ENCODE measurements at places on chromosomes 4 and X.

DNA sequence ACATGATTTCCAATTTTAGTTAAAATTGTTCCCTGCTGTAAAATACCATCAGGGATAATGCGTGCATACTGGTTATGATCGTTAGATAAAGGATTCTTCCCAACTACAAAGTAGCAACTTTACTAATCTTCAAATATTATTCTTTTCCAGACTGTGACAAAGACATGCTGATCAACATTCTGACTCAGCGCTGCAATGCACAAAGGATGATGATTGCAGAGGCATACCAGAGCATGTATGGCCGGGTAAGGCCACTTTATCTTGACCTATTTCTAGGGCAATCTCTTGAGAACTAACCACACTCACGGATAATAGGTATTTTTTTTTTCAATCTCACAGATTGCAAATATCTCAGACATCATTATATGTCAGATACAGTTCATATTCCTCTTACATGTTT is 47.0 kb downstream of the ANXA10 start:
- peak; percentile 25 for DNase-seq

GRCh38 chr4:38243388-38244053 is 283.3 kb downstream of the PTTG2 start:
- no peak for DNase-seq

GRCh38 chrX:108516184-108516583 is 76.5 kb downstream of the COL4A5 start:
- no peak for DNase-seq

- DNase-seq, result peak; percentile 9
Observed at GRCh38 chr4:6493658-6494304, 21.4 kb upstream of the PPP2R2C start.

DNA sequence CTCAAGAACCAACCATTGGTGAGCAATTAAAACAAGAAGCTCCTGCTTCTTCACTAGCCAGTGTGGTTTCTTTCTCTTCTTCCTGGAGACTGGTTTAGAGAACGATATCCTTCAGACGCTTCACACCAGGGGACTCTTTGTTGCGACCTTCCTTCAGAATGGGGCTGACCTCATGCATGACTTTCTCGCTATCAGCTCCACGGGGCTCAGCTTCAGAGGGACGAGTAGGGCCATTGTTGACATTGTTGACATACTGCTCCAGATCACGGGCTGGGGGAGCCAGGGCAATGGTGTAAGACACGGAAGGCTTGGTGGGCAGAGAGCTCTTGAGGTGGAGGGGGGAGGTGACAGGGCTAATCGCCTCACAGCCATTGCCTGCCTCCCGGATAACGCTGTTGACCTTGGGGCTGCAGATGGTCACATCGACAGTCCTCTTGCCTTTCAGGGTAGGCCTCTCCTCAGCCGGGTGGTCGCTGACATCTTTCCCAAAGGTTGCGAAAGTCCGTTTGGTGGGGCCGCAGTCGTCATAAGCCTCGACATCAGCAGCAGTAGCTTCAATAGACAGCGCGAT is 113.8 kb downstream of the PCDH19 start:
- no peak for DNase-seq

DNA sequence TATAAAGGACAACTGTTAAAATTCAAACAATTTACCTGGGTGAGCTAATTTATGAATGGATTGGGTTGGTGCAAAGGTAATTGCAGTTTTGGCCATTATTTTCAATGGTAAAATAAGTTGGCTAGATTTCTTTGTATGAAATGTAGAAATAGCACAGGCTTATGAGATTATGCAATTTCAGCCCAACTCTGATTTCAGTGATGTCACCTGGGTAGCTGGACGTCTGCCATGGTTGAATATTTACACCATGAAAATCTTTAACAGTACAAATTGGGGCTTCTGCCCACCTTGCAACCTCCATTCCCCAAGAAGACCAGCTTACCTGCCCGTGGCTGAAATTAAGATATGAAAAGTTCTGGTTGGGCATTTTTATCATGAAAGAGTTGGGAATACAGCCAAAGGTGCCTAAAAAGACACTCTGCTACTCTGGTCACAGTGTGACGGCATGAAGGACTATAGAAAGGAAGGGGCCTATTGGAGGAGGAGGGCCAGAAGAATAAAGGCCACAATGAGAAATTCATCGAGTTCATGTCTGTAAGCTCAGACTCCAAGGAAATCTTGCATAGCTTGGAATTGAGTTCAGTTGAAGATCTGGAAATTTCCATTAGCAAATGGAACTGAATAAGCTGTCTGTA is 29.7 kb downstream of the EGF start:
- DNase-seq, result no peak

- no peak for DNase-seq
Observed at GRCh38 chrX:37302569-37302968, 46.6 kb upstream of the PRRG1 start.

DNA sequence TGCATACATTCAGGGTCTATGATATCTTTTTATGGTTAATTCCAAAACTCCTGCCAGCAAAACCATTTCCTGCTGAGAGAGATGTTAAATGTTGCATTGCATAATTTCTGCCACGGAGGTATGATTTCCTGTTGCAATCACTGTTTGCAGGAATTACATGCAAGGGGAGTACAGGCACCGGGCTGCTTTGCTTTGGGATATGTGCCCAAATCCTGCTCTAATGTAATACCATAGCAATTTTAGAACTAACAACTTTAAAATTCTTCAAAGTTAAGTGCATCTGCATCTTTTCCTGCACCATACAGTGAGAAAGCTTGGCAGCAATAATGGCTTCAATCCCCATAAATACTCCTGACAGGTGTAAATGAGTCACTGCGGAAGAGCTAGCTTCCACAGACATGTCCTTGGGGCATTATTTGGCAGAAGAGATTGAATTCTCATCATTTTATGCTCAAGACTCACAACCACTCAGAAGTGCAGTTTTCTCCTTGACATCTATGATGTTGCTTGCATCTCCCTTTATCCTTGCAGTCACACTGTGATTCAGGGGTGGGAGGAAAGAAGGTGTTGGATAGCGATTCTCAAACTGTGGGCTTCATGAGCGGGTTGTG is 29.6 kb downstream of the TRIM2 start:
- peak; percentile 89 for DNase-seq

DNA sequence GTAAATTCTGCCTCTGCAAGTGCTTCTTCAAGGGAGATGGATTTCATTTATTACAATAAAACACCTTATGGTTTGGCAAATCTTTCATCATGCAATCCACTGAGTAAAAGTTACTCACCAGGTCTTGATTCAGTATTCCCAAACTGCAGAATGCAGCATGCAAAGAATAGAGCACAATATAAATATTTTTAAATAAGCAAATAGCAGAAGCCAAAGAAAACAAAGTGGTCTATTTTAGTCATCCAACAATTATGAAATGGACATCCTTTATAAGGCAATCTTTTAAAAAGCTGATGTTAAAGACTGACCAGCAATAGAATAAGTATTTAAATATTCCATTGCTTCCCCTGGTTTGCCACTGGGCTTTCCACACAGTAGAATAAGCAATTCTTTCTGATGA is 59.5 kb downstream of the SLC39A8 start:
- DNase-seq, result no peak

DNA sequence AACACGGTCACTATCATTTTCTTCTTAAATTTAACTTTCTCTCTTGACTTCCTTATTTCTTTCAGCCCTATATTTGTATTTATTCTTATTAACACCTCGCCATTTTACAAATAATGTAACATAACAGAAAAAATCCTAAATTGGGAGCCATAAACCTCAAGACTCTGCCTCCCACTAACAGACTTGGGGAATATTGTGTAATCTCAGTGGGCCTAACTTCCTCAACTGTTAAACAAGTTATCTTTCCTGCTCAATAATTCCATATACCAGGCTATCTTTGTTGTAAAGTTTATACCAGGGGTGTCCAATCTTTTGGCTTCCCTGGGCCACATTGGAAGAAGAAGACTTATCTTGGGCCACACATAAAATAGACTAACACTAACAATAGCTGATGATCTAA is 26.2 kb downstream of the PRSS12 start:
- no peak for DNase-seq

GRCh38 chr4:11337287-11337686 is 91.4 kb downstream of the HS3ST1 start:
- no peak for DNase-seq

GRCh38 chr4:41874398-41874797 is 60.8 kb upstream of the TMEM33 start:
- DNase-seq, result no peak

DNA sequence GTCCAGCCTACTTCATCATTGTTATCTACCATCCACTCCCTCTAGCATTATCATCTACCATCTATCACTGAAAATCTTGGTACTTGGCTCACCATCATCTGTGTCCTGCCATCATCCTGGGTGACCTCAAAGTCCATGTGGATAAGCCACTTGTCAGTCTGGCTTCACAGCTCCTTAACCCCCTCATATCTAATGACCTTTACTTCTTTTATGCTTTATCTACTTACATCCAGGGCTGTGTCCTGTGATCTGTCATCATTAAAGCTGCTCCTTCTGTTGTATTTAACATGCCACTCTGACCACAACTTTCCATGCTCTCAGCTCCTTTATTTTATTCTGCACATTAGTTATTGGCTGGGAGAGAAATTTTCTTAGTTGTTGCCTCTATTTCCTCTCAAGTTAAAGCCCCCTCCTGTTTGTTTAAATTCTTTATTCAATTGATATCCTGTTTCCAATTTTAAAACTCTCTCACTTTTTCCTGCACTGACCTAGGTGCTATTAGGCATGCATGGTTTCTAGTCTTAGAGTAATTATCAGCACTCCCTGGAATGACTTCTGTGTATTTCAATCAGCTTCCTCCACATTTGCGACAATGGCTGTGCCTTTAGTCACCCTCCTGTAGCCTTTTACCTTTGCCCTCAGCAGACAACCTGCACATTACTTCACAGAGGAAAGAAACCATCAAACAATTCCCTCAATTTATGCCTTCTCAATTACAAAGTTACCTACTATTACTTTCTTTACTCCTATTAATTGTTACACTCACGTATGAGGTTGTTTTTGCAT is 8.1 kb upstream of the FABP2 start:
- DNase-seq, result no peak

- no peak for DNase-seq
Observed at GRCh38 chrX:97556359-97556758, 672.7 kb downstream of the RPA4 start.

- no peak for DNase-seq
Observed at GRCh38 chr4:93996895-93997294, 168.3 kb downstream of the ATOH1 start.

DNA sequence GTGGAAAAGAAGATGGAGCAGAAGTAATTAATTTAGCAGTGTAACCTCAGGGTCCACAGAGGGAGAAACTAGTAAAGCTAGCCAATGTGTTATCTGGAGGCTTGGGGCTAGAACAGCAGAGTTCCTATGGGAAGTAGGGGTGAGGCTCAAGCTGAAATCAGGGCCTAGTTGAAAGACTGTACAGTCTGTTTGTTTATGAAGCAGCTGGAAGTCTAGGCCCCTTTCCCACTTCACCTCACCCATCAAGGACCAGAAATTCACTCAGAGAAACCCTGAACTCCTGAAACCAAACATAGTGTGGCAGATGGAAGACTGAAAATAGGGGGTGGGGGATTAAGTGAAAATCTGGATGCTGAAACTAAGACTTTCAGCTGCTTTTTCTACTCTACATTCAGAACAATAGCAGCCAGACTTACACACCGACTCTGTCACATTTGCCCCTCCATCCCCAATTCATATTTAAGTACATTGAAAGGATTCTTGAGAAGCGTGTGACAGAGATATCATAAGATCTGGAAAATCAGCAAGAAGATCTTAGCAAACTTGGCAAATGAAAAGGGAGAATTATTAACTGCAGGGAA is 32.6 kb upstream of the FAM241A start:
- DNase-seq, result no peak

GRCh38 chrX:103889216-103889615 is 57.2 kb upstream of the RAB9B start:
- DNase-seq, result no peak

GRCh38 chr4:99011910-99012309 is 16.4 kb downstream of the METAP1 start:
- DNase-seq, result no peak

DNA sequence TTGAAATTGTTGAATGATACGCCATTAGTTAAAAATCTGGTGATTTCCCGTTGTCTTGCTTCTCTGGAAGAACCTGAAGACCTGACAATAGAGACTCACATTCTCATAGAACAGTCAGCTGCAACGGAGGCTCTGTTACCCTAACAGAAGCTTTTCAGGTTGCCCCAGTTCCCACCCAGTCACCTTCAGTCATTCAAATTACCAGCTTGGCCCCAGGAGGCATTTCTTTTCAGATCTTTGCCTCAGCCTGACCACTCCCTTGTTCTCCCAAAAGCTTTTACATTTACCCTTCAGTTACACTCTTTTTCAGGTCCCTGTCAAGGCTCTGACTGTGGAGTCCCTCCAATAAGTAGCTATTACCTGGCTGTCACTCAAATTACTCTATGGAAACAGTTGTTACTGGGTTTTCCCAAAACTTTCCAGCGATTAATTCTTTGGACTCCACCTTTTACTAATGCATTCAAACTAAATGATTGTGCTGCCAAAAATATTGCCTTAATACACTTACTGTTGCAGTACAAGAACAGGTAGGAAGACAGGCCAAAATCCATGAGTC is 162.2 kb upstream of the FTHL17 start:
- DNase-seq, result peak; percentile 14

- DNase-seq, result no peak
Observed at GRCh38 chrX:136652822-136653723, 5.1 kb downstream of the CD40LG start.

- DNase-seq, result no peak
Observed at GRCh38 chrX:2313864-2314640, 186.7 kb downstream of the DHRSX start.

DNA sequence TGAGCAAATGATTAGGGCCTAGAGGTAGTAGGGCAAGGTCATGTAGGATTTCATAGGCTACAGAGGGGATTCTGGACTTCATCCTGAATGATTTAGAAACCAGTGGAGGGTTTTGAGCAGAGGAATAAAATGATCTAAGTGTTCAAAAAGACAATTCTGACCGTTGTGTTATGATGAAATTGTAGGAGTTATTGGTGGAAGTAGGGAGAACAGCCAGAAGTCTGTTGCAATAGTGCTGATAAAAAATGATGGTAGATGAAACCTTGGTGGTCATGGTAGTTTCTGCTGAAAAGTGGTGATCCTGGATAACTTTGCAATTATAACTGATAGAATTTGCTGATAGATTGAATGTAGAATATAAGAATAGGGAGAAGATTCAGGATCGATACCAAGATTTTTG is 60.2 kb downstream of the MID1IP1 start:
- DNase-seq, result no peak

All from muscle of back (tissue), 13 donors.